Activated CD8-positive, alpha-beta T cell treated with anti-CD3 and anti-CD28 coated beads, Interleukin-2, amount 10 ng/mL, durations not matched to agents 7 days and 5 days (primary cell): ENCODE measurements at places on chromosomes 7 and 10.
A peak's percentile ranks its signal among the peaks of the same experiment; 100 is the strongest.

DNA sequence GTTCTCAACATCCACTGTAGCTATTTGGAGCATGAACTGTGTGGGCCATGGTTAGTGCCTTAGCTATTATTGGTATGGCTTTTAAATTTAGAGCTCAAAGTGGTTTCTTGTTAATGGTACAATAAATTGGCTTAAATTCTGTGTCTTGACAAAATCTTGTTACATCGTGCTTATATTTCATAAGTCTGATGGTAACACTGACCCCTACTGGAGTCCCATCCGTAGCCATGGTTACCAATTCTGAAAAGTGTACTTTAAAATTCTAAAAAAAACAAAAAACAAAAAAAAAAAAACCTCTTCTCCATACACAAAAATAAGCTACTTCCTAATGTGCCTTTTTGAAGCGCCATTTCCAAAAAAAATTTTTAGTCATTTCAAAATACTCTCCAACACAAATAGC is 6.4 kb upstream of the RPP30 start:
- no peaks in the 10 kb centered on the region for H3K36me3 ChIP-seq
- no peak overlapping the region for H3K4me3 ChIP-seq
- peaks cover 2% of the 10 kb centered on the region for H3K4me1 ChIP-seq
- DNase-seq: no peak

GRCh38 chr10:3999642-4000041 is 214.6 kb upstream of the KLF6 start:
- H3K4me3 ChIP-seq: no peak overlapping the region
- H3K36me3 ChIP-seq: peaks cover 24% of the 10 kb centered on the region
- peaks cover 3% of the 10 kb centered on the region for H3K4me1 ChIP-seq
- H3K27me3 ChIP-seq: no peaks in the 10 kb centered on the region

DNA sequence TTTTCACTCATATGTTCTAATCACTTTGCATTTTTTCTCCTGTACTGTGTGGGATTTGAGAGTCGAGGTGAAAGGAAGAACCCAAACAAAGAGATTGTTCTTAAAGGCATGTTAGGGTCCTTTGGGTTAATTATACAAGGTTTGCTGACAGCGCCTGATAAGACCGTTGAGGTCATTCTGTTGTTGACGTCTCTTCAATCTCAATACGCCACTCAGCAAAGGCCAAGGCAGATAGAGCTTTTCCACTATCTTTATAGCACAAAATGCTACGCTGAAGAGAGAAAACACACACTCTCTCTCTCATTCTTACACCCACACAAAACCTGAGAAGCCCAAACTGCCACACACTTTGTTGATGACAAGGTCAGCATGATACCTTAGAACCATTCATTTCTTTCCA is 228.7 kb downstream of the CNTNAP2 start:
- H3K4me1 ChIP-seq: no peaks in the 10 kb centered on the region
- H3K27ac ChIP-seq: no peak overlapping the region
- DNase-seq: no peak
- H3K36me3 ChIP-seq: no peaks in the 10 kb centered on the region

DNA sequence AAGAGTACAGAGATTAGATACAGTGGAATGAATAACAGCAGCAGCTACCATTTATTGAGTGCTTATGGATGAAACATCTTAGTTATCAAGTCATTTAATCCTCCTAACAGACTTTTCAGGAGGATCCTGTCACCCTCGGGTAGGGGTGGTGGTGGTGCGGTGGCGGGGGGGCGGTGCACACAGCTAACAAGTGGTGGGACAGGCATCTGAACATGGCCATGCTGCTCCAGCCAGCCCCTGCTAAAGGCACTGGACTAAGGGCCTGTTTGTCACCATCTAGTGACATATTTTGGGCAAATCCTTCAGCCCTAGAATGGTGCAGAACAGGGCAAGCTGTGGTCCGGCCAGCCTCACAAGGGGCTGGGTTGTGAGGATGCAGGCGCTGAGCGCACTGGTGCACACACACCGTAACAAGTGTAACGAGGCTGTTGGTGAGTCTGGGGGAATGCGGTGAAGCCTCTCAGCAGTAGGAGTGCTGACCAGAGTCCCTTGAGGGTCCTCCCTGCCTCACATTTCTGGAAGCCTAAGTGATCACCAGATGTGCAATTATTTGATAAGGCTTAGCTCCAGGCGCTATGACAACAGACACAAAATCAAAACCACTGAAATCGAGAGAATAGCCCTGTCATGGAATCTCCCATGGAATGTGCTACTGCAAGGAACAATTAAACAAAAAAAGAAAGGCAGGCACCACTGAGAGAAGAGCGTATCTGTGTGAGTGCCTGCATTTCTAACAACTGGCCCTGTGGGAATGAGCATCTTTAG is 102.2 kb downstream of the RNF216 start:
- peaks cover 65% of the 10 kb centered on the region for H3K4me1 ChIP-seq
- H3K4me3 ChIP-seq: no peak overlapping the region
- peaks cover 17% of the 10 kb centered on the region for H3K36me3 ChIP-seq
- no peak for DNase-seq
- H3K27ac ChIP-seq: no peak overlapping the region

GRCh38 chr10:119252051-119252465 is 44.7 kb downstream of the GRK5 start:
- H3K4me3 ChIP-seq: no peak overlapping the region
- no peaks in the 10 kb centered on the region for H3K36me3 ChIP-seq
- H3K27me3 ChIP-seq: no peaks in the 10 kb centered on the region
- no peak for DNase-seq
- peaks cover 13% of the 10 kb centered on the region for H3K4me1 ChIP-seq

GRCh38 chr10:106107706-106108105 is 1056.8 kb downstream of the SORCS1 start:
- no peak for DNase-seq
- no peak overlapping the region for H3K27ac ChIP-seq
- no peaks in the 10 kb centered on the region for H3K36me3 ChIP-seq
- no peaks in the 10 kb centered on the region for H3K4me1 ChIP-seq
- no peak overlapping the region for H3K4me3 ChIP-seq
- H3K27me3 ChIP-seq: no peaks in the 10 kb centered on the region

- H3K36me3 ChIP-seq: peaks cover 6% of the 10 kb centered on the region
- H3K27me3 ChIP-seq: no peaks in the 10 kb centered on the region
- H3K4me3 ChIP-seq: no peak overlapping the region
- no peak overlapping the region for H3K27ac ChIP-seq
- no peak for DNase-seq
These were observed 139.0 kb upstream of the ASAH2 start for GRCh38 chr10:50390302-50390701.

GRCh38 chr10:127153181-127153580 is 43.2 kb downstream of the INSYN2A start:
- no peaks in the 10 kb centered on the region for H3K27me3 ChIP-seq
- no peak overlapping the region for H3K27ac ChIP-seq
- DNase-seq: no peak
- no peaks in the 10 kb centered on the region for H3K36me3 ChIP-seq
- H3K4me1 ChIP-seq: no peaks in the 10 kb centered on the region
- no peak overlapping the region for H3K4me3 ChIP-seq

GRCh38 chr7:135368416-135369186 is 135.0 kb downstream of the STRA8 start:
- H3K4me3 ChIP-seq: no peak overlapping the region
- no peak for DNase-seq
- peaks cover 5% of the 10 kb centered on the region for H3K36me3 ChIP-seq
- H3K27ac ChIP-seq: no peak overlapping the region

DNA sequence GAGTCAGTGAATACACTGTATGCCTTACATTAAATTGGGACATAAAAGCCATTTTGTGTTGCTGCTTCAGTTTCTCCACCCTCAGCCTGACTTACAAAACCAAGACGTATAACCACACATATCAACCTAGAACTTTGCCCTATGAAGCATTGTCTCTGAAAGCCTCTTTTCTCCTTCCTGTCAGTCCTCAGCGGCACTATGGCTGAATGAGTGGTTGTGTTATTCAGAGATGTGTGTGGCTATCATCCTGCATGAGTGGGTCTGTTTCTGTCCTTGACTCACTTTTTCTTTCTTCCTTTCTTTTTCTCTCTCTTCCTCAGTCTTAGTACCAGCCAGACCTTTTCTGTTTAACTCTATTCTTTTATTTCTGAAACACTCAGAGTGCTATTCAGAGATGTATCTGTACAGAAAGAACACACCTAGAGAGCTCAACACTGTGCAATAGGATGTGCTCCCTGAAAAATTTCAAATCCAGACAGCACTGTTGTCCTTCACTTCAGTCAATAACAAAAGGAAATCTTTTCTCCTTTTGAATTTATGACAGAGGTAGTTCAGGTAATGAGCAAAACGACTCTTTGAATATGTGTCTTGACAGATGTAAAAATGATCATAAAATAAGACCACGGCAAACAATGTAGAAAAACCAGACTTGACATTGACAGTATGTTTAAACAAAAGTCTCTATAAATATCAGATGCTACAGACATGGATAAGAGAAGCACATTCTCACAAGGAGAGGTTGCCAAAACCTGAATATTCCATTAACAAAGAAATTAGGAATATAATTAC is 163.3 kb upstream of the FEZF1 start:
- no peak overlapping the region for H3K4me3 ChIP-seq
- no peak for DNase-seq
- H3K27me3 ChIP-seq: no peaks in the 10 kb centered on the region
- no peaks in the 10 kb centered on the region for H3K4me1 ChIP-seq
- H3K27ac ChIP-seq: no peak overlapping the region

- no peaks in the 10 kb centered on the region for H3K36me3 ChIP-seq
- H3K4me1 ChIP-seq: no peaks in the 10 kb centered on the region
- no peak overlapping the region for H3K27ac ChIP-seq
- H3K27me3 ChIP-seq: no peaks in the 10 kb centered on the region
- DNase-seq: no peak
These were observed 265.1 kb upstream of the IGFBP3 start for GRCh38 chr7:46186131-46186530.

DNA sequence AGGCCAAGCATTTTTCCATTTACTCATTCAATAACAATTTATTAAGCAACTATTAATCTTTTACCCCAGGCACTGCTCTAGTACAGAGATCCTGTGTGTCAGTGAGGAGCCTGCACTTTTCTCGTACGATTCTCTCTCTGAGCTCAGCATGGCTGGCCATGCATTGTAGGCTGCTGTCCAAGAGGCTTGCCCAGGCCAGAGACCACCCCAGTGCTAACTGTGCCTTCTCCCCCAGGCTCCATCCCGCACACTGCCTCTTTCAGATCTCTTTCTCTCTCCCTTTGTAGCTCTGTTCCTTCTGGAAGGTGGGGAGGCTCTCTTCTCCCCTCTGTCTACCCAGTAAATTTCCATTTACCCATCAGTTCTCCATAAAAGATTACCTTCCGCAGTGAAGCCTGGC is 101.0 kb upstream of the IKZF1 start:
- DNase-seq: no peak
- H3K36me3 ChIP-seq: peaks cover 17% of the 10 kb centered on the region
- peak overlapping the region; percentile 6 for H3K27ac ChIP-seq
- H3K4me3 ChIP-seq: no peak overlapping the region

DNA sequence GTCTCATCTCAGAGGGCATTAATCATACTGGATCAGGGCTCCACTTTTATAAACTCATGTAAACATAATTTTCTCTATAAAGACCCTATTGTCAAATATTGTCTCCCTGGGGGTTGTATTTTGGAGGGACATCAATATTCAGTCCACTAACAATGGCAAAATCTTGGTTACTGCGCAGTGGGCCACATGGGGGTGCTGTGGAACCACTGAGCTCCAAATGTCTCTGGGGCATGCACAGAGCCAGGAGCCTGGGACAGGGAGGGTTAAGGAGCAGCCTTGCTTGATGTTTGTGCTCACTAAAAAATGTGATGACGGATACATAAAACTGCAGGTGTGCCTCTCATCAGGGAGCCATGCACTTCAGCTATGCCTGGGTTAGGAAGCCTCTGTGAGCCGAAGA is 62.1 kb upstream of the PRSS58 start:
- H3K27me3 ChIP-seq: peaks cover 29% of the 10 kb centered on the region
- peak; percentile 55 for DNase-seq
- peak overlapping the region; percentile 39 for H3K4me3 ChIP-seq
- H3K36me3 ChIP-seq: no peaks in the 10 kb centered on the region
- peak overlapping the region; percentile 45 for H3K27ac ChIP-seq

DNA sequence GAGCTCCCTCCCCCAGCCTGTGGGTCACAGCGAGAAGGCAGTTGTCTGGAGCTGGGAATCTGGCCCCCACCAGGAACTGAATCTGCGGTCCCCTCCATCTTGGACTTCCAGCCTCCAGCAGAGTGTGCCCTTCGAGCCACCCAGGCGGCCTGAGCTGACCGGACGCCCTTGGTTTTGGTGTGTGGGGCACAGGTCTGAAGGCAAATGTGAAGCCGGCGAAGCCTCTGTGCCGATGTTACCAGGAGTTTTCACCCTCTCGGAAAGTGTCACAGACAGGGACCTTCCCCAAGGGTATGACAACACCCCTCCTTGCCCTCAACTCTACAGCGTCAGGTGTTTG is 109.1 kb downstream of the DNAJB6 start:
- H3K4me1 ChIP-seq: no peaks in the 10 kb centered on the region
- no peak overlapping the region for H3K4me3 ChIP-seq
- H3K27me3 ChIP-seq: peaks cover 9% of the 10 kb centered on the region
- H3K27ac ChIP-seq: no peak overlapping the region
- peak; percentile 11 for DNase-seq

DNA sequence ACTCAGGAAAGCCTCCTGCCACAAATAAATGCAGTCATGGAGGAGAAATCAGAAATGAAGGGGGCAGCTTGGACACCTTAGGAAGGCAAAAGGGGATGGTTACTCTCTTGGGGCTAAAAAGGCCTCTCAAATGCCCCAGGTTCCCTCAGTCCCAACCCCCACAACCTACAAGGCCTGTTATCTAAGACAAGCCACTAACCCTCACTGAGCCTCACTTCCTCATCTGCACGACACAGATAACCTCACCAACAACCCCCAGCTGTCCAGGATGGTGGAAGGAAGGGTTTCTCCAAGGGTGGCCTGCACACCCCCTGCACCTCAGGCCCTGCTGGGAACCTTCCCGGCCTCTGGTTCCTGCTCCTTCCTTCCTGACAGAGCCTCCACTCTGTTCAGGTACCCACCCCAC is 29.2 kb downstream of the SORBS1 start:
- no peak overlapping the region for H3K4me3 ChIP-seq
- peaks cover 2% of the 10 kb centered on the region for H3K27me3 ChIP-seq
- no peak overlapping the region for H3K27ac ChIP-seq
- no peaks in the 10 kb centered on the region for H3K4me1 ChIP-seq
- no peak for DNase-seq

- no peak overlapping the region for H3K4me3 ChIP-seq
- H3K36me3 ChIP-seq: no peaks in the 10 kb centered on the region
- no peaks in the 10 kb centered on the region for H3K4me1 ChIP-seq
- no peak overlapping the region for H3K27ac ChIP-seq
- DNase-seq: no peak
- no peaks in the 10 kb centered on the region for H3K27me3 ChIP-seq
These were observed 114.5 kb downstream of the GRID1 start for GRCh38 chr10:86252079-86252478.

DNA sequence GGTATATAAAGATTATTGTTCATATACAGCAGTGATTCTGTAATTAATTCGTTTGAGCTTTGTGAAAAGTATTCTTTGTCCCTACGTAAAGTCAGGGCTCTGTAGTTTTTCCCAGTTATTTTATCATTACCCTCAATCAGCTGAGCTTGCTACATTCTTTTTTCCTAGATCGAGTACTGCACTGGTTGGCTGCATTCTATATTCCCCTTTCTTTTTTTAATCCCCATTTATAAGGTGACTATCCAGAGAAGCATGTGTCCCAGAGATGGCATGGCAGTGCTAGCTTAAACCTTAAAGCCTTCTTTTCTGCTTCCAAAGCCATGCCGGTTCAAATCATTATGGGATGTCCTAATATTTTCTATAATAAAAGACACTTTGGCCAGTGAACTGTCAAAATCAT is 230.1 kb upstream of the CELF2 start:
- no peaks in the 10 kb centered on the region for H3K4me1 ChIP-seq
- no peaks in the 10 kb centered on the region for H3K36me3 ChIP-seq
- H3K27ac ChIP-seq: no peak overlapping the region

GRCh38 chr10:119087271-119087882 is 6.8 kb upstream of the EIF3A start:
- H3K36me3 ChIP-seq: peaks cover 4% of the 10 kb centered on the region
- no peak for DNase-seq
- no peak overlapping the region for H3K4me3 ChIP-seq
- H3K27ac ChIP-seq: peak overlapping the region; percentile 5
- peaks cover 7% of the 10 kb centered on the region for H3K27me3 ChIP-seq
